LHCN-M2 (cell line): ENCODE measurements at places on chromosomes 12 and 14. TPM values are rescaled to one million over a fixed set of nuclear protein-coding genes. Genes with fewer than 3 reads are reported as not detected.

DNA sequence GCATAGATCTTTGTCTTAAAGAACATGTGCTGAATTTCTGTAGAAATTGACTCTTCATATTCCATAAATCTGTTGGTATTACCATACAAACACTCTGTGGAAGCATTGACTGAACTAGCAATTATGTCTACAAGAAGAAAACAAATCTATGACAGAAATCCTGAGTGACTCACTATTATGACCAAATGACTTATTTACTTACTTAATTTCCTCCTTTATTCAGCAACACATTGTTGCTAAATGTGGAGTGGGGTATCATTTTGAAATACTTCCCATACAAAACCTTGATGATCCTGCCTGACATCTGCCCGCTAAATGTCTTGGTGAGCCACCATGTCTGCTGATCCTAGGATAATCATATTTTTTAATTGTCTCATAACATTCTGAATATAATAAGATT is 99.1 kb upstream of the SLCO1C1 start:
- no peak for DNase-seq

- DNase-seq, result no peak
Observed at GRCh38 chr12:79686171-79686570, 4.6 kb downstream of the PAWR start.

DNA sequence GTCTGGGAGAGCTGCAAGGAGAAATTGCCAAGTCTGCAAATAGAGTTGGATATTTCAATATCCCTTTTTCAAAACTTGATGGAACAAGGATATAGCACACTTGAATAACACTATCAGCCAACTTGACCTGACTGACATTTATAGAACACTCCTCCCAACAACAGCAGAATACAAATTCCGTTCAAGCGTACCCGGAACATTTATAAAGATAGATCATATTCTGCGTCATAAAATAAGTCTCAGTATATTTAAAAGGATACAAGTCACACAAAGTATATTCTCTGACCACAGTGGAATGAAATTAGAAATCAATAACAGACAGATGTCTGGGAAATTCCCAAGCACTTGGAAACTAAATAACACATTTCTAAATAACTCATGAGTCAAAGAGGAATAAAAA is 29.0 kb upstream of the MEG3 start:
- DNase-seq, result no peak

DNA sequence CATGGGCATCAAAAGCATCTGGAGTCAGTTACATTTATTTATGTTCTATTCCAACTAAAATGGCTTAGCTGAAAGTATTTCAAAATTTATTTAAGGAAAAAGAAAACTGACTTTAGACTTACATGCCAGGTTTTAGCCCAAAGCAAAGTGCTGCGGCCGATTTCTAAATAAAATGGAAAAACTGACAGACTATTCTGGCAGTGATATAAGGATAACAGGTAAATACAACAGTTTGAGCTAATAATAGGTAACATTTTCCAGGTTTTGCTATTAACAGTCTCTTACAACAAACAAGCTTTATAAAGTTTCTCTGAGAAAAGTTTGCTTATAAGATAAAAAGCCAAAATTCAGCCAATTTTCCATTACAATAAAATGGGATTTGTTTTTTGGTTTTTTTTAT is 937.2 kb upstream of the FLRT2 start:
- DNase-seq, result no peak

GRCh38 chr12:49929581-49929980 is 21.0 kb upstream of the AQP2 start:
- DNase-seq, result no peak

RHEBL1 gene
- 0.90 and 2.9 TPM in 2 replicates for total RNA-seq

CPM gene
- 13.3 and 20.5 TPM in 2 replicates for total RNA-seq

KRT2 gene
- not detected in 2 replicates for total RNA-seq

DDX54 gene
- 58.7 and 74.3 TPM in 2 replicates for total RNA-seq

MAP1LC3B2 gene
- total RNA-seq, result 0.52 TPM in 1 of 2 replicates, not detected in the other

TSPAN11 gene
- 0.17 and 0.32 TPM in 2 replicates for total RNA-seq
